CD4-positive, alpha-beta T cell treated with Interferon gamma for 1 hour (primary cell): ENCODE measurements at places on chromosomes 5 and 9.

DNA sequence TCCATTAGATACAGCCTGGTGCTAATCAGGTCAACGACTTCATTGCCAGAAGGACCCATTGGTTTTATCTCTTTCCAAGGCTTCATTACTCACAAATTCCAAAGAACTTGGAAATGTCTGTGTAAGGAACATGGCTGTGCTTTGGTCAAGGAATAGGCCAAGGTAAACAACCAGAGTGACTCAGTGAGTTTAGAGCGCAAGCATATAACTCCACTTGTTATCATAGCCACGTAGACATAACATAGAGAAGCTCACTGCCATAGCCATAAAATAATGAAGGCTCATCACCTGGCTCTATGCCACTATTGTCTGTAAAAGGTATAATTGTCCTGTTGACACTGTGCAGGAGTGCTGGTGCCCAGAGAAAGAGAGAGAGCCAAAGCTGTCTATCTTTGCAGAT is 139.3 kb upstream of the PLCXD3 start:
- DNase-seq, result no peak

- no peak for DNase-seq
Measured at GRCh38 chr5:74935752-74936091, 69.5 kb upstream of the FAM169A start.

DNA sequence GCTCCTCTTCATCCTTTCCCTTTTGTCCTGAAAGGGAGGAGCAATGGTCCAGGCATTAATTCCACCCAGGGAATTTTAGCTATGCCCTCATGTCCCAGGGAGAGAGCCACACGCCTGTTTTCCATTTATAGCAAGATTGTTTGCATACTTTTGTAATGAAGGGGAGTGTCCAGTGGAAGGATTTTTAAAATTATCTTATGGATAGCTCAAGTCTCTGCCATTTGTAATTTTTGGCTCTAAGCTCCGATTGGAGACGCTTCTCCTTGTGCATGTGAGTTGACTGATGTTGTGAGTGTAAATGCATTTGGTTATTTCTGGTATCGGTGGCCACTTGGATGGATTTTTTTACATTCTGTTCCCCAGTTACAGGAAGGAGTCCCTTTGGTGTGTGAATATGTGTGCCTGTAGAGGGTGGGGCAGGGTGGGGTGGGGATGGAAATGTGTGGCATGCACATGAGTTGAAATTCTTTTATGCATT is 7.2 kb upstream of the RPL26L1 start:
- DNase-seq, result no peak

- no peak for DNase-seq
Measured at GRCh38 chr5:133890314-133890713, 78.1 kb downstream of the C5orf15 start.
